Activated T-helper 1 cell treated with anti-CD3 and anti-CD28 coated beads, Interleukin-2, amount 50 U/mL, for 16 hours (primary cell): ENCODE measurements at places on chromosomes 3 and 15.

- DNase-seq = no peak
These were observed 31.7 kb downstream of the SLC4A7 start for GRCh38 chr3:27452368-27453090.

- DNase-seq = no peak
These were observed 114.6 kb downstream of the LRRK1 start for GRCh38 chr15:101033801-101034200.

DNA sequence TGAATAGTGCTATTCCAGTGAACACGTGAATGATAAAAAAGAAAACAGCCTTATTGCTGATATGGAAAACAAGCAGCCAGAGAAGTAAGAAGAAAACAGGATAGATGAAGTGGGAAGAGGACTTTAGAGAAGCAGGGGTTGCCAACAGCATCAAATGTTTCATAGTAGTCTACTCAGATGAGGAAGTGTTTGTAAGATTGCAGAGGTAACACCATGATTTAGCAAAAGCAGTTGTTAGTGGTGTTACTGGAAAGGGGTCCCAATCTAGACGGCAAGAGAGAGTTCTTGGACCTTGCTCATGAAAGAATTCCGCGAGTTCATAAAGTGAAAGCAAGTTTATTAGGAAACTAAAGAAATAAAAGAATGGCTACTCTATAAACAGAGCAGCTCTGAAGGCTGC, 108.8 kb upstream of the MCTP2 start:
- DNase-seq = no peak

GRCh38 chr3:89032346-89033013, 74.9 kb upstream of the EPHA3 start:
- no peak for DNase-seq

DNA sequence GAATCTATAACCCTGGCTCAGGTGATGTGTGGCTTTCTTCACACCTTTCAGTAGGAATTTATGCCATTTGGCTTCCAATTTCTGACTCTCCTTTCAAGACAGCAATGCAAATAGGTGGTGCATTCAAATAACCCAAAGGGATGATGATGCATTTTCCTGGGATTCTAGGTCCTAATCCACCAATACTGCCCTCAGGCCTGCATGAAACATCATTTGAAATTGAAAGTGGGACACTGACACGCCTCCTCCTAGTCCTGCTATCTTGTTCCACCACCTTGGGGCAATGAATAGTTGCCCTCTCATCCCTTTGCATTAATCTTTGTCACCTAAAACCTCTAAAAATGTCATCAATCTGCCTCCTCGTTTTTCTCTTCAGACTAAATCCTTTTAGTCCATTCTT, 198.4 kb upstream of the ST8SIA2 start:
- no peak for DNase-seq

- no peak for DNase-seq
These were observed 131.0 kb upstream of the TPRG1 start for GRCh38 chr3:189040656-189041335.

- no peak for DNase-seq
These were observed 39.4 kb downstream of the AMOTL2 start for GRCh38 chr3:134334901-134335280.

DNA sequence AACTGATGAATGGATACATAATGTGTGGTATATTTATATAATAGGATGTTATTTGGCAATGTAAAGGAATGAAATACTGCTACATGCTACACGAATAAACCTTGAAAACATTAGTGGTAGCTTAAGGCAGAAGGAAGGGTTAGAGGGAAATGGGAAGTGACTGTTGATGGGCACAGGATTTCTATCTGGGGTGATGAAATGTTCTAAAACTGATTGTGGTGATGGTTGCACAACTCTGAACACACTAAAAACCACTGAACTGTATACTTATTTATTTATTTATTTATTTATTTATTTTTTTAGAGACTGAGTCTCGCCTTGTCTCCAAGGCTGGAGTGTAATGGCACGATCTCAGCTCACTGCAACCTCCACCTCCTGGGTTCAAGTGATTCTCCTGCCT, 24.8 kb upstream of the SHISA5 start:
- DNase-seq = no peak

- no peak for DNase-seq
These were observed 112.2 kb downstream of the OXNAD1 start for GRCh38 chr3:16377196-16377595.

DNA sequence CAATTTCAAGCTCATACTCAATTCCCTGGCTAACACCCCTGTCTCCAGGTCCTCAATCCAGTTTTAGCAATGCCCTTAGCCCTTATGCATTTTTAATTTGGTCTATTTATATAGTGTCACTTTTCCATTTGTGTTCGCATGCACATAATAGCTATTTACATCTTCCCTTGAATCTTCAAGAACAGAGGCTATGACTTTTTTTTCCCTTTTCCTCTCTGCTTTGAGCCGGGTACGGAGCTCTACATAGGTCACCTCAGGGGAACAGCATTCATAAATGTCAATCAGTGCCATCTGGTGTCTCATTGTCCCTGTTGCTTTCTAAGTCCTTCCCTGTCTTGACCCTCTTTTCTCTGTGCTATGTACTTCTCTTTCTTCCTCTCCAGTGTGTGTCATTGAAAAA, 26.5 kb upstream of the ACTC1 start:
- no peak for DNase-seq

DNA sequence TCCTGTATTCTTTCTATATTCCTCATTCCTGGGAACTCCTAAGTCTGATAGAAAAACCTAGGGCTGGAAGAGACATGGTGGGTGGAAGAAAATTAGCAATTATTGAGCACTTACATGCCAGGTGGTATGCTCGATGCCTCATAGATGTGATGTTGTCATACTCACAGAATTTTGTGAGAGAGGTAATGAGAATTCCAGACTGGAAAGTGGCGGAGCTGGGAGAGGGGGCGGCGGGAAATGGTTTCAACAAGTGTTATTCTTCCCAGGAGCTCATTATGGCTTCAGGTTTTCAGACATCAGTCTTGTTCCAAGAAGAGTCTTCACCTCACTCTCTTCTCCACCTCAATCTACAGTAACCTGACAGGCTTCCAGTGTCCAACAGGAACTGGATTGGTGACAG, 16.2 kb downstream of the TIMP4 start:
- no peak for DNase-seq

DNA sequence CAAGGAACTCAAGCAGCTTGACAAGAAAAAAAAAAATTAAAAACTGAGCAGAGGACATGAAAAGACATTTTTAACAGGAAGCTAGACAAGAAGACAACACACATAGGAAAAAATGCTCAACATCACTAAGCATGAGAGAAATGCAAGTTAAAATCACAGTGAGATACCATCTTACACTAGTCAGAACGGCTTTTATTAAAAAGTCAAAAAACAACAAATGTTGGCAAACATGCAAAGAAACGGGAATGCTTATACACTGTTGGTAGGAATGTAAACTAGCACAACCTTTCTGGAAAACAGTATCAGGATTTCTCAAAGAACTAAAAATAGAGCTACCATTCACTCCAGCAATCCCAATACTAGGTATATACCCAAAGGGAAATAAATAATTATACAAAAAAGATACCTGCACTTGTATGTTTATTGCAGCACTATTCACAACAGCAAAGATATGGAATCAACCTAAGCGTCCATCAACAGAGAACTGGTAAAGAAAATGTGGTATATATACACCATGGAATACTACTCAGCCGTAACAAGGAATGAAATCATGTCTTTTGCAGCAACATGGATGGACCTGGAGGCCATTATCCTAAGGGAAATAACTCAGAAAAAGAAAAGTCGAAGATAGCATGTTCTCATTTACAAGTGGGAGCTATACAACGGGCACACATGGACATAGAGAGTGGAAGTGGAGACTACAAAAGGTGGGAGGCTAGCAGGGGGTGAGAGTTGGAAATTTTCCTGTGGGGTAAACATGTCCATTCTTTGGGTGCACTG, 5.2 kb downstream of the GOLIM4 start:
- no peak for DNase-seq

- DNase-seq = no peak
These were observed 16.2 kb downstream of the CDIN1 start for GRCh38 chr15:36595611-36596010.

GRCh38 chr3:99128725-99129505, 227.4 kb upstream of the DCBLD2 start:
- no peak for DNase-seq

DNA sequence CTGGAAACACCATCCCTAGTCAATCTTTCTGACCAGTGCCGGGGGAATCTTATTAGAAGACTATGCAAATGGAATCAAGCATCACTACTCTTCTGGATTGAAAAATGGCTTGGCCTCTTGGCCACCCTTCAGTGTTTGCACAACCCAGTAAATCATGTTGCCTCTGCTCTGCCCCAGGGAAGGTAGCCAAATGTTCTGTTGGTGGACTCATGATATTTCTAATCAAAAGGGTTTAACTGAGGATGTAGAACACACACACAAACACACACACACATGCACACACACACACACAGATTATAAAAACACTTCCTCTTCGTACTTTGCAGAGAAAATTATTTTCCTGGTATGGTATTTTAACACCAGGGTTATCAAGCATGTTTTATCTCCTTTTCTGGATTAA, 7.9 kb downstream of the RBP2 start:
- DNase-seq = no peak

GRCh38 chr15:65642594-65642993, 20.9 kb downstream of the SLC24A1 start:
- no peak for DNase-seq

GRCh38 chr15:87777054-87777561, 479.4 kb downstream of the NTRK3 start:
- no peak for DNase-seq

GRCh38 chr3:194076475-194076874, 59.5 kb upstream of the HES1 start:
- no peak for DNase-seq

GRCh38 chr3:15778332-15778858, 19.4 kb downstream of the ANKRD28 start:
- no peak for DNase-seq

- no peak for DNase-seq
These were observed 104.2 kb downstream of the THRB start for GRCh38 chr3:24390169-24391130.

GRCh38 chr3:153003441-153003840, 158.6 kb upstream of the RAP2B start:
- DNase-seq = no peak

DNA sequence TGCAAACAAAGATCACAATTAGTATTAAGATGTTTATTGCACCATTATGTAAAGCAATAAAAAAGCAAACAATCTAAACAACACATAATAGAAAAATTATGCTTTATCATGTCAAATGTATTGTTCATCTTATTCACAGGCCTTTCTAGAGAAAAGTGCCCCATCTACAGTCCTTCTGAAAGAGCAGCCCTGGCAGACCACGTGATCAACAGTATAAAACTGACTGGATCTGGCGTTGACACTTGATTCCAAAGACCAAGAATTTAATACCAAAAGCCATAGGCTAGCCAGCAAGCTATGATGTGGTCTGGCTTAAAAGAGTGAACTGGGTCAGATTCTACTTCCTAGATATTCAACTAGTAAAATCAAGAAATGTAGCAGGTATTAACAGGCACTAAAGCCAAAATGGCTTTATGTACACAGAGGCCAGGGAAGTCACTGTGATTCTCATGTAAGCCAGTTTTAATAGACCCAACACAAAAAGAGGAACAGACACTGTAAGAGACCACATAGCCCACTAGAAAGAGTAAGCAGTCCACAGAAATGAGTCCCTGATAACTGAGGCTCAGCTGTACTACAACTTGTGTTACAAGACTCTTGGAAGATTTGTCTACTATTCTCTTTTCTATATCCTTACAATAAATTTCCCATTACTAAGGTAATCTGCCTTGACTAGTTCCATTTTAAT, 32.5 kb downstream of the DMXL2 start:
- no peak for DNase-seq

DNA sequence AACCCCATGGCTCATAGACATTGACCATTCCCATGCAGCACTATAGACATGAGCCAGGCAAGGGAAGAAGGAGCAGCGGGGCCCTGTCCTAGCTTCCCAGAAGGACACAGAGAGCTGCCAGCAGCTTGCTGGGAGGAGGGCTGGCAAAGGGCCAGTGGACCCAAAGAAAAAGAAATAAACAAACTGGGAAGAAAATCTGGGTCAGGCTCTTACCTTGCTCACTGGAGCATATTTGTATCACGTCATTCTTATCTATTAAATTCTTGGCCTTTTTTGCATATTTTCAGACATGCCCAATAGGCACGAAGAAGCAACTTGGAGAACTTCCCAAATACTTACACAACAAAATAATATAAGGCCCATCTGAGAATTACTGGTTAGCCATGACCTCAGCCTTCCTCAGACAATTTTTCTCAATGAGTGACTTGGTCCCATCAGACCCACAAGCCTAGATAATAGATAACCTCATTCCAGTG, 28.4 kb downstream of the RASGRP1 start:
- no peak for DNase-seq

- DNase-seq = no peak
These were observed at the start of gene SEMA5B for GRCh38 chr3:123027292-123028232. TSS of gene SEMA5B (minus strand) at chr3:123027763. CDS start at chr3:122961263, 66,500 bp downstream.

GRCh38 chr15:89498574-89498906, 2.2 kb upstream of the RHCG start:
- no peak for DNase-seq

DNA sequence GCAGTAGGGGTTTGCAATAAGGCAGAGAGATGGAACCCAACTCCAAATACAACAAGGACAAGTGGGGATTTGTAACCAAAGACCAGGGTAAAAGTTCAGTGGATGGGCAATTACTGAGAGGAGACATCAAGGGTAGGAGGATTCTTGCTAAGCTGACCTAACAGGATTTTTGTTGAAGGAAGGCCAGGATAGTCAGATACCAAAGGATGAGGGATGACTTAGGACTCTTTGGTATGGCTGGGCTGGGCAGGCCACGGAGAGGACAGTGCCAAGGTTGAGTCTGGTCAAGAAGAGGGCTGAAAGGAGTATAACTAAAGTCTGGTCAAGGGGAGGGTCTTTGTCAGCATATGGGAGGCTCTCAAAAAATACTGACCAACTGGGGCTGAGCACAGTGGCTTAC, 85.3 kb upstream of the UBE2E2 start:
- DNase-seq = no peak

- no peak for DNase-seq
These were observed 78.1 kb downstream of the NR1D2 start for GRCh38 chr3:24023197-24023596.

GRCh38 chr3:58356054-58356453, 23.4 kb downstream of the PXK start:
- DNase-seq = no peak

DNA sequence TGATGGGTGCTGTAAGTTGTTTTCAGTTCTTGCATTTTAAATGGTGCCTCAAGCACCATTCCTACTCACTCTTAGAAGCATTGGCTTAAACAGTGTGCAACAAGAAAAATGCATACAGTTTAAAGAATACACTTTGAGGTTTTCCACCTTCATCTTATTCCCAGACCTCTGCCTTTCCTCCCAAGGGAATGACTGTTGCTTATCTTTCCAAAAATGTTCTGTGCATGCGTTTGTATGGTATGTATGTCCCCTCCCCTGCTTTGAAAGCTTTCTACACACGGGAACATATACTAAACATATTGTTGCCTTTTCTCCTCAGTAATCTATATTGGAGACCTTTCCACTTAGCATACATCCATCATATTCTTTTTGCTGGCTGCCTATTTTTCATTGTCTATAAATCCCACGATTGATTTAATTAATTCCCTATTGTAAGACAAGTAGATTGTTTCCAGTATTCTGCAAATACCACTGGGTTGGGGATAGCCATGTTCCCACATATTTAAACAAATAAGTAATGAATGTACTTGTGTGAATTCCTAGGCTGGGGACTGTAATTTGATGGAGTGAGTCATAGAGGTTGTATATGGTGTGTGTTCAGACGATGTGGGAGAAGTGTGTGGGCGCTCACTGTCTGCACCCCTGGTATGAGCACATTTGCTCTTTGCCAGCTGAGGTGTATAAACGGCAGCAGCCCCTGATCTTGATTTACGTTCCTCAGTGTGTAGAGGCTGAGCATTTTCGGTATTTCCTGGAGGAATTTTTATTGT, 5.8 kb downstream of the TRAK1 start:
- DNase-seq = no peak
